ENCODE measurements at places on chromosomes 13 and 19.

DNA sequence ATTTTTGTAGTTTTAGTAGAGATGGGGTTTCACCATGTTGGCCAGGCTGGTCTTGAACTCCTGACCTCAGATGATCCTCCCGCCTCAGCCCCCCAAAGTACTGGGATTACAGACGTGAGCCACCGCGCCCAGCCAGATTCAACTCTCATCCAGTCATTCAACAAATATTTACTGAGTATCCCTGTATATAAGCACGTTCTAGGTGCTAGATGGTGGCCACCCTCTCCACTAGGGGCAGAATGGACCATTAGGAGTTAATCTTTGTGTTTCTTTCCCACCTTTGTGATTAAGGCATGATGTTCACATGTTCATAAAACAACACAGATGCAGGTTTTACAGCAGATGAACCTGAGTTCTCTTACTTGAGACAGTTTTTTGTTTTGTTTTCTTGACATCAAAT lies 7.3 kb downstream of the SHKBP1 start:
- DNase-seq: no peak

DNA sequence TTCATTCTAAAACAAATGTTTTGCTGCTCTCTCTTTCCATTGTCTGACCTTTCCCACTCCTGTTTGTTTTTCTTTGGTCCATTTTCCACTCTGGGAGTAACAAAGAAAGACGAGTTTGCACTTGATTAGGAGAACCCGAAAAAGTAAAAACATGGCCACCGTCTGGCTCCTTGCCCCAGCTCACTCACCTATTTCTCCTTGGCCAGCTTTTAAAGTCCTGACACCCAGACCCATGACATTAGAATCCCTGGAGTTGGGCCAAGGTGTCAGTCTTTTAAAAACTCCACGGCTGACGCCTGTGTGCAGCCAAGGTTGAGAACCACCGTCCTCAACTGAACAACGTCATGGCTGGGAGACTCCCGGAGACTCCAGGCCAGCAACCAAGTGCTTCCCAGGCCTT lies 63.6 kb upstream of the FLT1 start:
- no peak for DNase-seq

DNA sequence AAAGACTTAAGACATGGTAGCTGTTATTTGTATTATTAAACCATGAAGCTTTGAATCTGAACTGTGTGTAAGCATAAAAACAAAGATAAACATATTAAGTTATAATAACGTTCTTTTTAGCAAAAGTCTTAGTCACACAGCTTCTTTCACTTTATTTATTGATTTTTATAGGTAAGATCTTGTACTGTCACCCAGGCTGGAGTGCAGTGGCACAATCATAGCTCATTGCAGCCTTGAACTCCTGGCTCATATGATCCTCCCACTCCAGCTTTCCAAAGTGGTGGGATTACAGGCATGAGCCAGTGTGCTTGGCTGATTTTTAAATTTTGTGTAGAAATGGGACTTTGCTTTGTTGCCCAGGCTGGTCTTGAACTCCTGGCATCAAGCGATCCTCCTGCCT lies 13.4 kb downstream of the FARP1 start:
- no peak for DNase-seq

- DNase-seq: no peak
These were observed 296.3 kb downstream of the KLF5 start for GRCh38 chr13:73355134-73355533.

GRCh38 chr19:2243274-2244124 lies 5.6 kb upstream of the AMH start:
- no peak for DNase-seq
